ENCODE measurements at places on chromosomes 2 and 18.

DNA sequence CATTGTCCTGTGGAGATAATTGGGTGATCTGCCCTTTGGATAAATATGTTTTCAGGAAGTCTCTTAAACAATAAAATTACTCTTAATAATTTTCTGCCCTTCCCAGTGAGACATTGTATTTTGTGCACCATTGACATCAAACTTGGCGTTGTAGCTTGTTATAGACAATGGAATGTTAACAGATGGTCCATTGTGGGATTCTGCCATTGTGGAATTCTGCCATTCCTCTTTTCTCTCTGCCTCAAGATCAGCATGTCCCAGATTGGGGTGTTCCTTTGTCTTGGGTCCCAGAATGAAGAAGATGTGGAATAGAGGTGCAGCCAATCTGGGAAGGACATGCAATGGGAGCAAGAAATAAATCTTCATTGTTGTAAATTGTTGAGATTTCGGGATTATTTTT is 15.1 kb upstream of the LDAH start:
- DNase-seq = no peak

DNA sequence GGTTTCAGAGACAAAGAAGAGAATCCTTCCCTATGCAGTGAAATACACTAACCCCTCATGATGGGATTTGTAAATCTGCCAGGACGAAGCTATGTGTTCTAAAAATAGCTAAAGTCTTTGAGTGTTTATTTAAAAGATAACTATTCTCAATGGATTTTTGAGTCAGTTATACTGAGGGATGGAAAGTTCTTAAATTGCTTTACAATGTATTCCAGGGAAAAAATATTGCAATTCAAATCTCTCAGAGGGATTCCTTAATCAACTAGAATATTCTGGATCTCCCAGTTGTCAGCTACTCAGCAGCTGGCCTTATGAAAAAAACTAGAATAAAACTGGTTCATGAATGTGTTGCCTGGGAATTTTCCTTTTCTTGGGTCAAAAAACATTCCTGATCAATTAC is 312.4 kb downstream of the PLCL1 start:
- no peak for DNase-seq

- DNase-seq = no peak
These were observed 327.9 kb downstream of the LPIN1 start for GRCh38 chr2:12074126-12074844.

DNA sequence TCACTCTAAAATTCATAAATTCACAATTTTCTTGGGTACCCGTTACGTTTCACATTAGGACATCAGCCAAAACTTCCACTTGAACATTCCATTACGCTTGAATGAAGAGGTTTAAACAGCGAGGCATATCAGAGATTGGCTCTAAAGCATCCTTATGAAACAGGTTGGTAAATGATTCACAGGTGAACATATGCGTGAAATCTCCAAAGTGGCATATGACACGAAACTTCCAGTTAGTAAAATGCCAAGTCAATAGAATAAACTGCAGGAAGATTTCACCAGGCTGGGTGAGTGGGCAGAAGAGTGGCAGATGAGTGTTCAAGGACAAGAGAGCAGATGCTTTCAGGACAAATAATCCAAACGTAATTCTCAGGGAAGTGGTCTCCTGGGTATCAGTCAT is 33.9 kb upstream of the GLS start:
- no peak for DNase-seq

DNA sequence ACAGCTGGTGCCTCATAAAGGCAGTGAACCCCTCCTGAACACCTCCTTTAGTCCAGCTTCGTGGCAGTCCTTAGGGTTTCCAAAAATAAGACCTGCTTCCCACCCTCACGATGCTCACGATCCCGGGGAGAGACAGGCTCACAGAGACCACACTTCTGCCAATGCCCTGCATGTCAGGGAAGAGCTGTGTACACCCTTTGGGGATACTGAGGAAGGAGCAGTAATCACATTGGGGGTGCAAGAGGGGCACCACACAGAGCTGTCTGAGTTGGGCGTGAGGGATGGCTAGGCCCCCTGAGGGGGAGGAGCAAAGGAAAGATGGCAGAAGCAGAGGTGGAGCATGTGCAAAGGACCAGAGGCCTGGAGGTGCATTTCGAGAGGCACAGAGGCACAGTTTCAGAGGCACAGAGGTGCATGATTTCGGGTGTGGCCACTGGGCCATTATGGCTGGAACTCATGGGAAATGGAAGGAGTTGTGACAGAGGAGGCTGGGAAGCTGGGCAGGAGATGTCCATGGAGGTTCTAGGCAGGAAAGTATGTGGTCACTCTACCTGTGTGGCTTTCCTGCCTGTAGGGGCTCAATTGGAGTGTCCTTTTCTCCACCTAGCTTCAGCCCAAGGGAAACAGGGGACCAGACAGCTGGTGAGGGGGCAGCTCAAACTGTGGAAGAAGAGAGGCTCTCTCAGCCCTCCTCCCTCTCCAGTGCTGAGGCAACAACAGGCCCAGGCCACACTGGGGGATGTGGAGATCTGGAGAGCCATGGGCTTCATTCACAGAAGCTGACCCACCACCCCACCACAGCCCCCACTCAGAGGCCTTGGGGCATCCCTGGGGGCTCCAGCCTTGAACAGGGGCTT is 115.9 kb downstream of the CAPN13 start:
- DNase-seq = peak; percentile 81

DNA sequence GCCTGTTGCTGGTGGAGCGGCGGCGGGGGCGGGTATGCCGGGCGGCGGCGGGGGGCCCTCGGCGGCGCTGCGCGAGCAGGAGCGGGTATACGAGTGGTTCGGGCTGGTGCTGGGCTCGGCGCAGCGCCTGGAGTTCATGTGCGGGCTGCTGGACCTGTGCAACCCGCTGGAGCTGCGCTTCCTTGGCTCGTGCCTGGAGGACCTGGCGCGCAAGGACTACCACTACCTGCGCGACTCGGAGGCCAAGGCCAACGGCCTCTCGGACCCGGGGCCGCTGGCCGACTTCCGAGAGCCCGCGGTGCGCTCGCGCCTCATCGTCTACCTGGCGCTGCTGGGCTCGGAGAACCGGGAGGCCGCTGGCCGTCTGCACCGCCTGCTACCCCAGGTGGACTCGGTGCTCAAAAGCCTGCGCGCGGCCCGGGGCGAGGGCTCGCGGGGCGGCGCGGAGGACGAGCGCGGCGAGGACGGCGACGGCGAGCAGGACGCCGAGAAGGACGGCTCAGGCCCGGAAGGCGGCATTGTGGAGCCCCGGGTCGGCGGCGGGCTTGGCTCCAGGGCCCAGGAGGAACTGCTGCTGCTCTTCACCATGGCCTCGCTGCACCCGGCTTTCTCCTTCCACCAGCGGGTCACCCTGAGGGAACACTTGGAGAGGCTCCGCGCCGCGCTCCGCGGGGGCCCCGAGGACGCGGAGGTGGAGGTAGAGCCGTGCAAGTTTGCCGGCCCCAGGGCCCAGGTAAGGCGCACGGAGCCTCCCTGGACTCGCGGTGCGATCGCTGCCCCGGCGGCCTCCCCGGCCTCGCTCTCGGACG is 1.0 kb downstream of the ZCCHC2 start:
- DNase-seq = peak; percentile 84

DNA sequence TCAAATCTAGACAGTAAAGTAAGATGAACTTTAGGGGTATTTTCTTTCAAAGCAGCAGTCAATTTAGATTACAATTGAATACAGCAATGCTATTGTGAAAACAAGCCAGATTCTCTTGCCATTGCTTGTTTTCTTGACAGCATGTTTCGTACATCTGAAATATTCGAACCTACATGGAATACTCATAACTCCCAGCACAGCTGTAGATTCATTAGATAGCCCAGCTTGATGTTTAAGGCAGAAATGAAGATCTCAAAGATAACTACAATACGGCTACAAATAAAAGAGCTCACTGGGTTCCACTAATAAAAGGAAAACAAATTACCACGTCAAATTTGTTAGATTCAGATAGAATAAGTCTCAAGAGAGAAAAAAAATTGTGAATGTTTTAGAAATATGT is 208.8 kb downstream of the WDPCP start:
- DNase-seq = no peak

- DNase-seq = no peak
These were observed 28.4 kb downstream of the CPS1 start for GRCh38 chr2:210584834-210585233.

DNA sequence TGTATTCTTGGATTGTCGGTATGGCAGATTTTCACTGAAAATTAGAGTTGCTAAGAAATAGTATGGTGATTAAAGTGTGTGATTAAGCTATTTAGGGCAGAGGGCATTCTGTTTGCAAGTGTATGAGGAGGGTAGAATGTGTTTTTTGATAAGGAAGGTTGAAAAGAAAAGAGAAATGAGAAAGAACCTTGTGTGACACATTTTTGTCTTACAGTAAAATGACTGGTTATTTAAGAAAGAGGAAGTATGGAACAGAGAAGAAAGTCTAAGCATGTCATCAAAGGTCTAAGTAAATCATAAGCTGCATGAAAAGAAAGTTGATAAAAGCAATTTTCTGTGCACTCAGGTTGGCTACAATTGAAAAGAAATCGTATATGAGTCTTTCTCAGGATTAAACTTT is 5.2 kb upstream of the RSAD2 start:
- DNase-seq = no peak

DNA sequence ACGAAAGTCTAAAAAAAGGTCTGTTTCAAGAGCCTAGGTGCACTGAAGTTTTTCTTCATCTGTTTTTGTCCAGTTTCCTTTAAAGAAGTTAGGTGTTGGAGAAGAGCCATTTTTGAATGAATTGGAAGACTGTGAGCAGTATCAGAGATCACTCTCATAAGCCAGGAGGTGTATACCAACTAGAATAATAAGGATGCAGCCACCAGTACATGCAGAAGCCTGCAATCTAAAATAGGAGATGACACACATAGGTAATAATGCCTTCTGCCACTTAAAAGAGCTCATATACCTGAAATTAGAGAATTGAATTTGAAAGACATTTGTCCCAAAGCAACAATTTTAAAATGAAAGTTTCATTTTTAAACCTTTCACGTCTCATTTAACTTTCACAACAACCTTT is 81.7 kb downstream of the RBMS1 start:
- DNase-seq = no peak

DNA sequence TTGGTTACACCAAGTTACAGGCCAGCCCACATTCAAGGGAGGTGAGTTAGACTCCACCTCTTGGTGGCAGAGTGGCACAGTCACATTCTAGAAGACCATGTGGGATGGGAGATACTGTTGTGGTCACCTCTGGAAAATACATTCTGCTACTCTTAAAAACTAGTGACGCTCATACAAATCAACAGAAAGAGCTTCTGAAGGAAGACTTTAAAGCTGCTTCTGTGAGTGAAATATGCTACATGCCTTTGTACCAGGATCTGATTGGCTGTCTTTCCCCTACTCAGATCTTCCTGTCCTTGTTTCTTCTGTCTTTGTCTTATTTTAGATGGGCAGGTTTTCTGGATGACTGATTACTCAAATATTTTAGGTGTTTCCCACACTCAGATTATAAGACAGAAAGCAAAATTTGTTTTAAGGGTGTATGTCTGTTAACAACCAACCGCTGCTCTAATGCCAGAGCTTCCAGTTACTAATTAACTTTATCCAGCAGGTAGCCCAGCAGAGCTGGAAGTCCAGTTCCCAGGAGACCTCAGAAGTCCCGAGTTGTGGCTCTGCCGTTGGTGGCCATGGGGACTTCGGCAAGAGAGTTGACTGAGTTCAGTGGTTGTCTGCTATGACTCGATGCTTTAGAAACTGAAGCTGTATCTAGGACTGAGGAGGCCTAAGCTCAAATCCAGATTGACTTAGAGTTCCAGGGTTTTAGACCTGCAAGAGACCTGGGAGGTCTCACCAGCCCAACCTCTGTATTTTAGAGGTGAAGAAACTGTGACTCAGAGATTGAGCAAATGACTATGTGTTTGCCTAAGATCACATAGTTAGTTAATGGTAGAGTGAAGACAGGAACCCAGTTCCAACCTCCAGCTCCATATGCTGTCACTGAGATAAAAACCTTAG is 7.4 kb downstream of the IL1R2 start:
- no peak for DNase-seq

DNA sequence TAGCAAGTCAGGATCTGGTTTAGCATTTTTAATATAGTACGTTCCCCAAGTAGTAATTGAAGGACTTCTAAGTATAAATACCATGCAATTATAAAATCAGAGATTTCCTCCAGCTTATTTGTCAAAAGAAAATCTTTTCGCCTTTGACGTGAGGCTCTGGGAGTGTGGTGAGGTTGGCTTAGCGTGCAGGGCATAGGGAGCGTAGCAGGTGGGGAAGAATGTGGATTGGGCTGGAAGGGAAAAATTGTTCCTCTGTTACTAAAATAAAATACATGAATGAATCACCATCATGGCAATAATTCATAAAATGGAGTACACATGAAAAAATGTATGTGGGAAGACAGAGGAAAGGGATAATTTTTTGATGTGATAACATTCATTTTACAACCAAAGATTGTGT is 5.4 kb upstream of the IL1RL2 start:
- DNase-seq = no peak

- no peak for DNase-seq
These were observed 4.6 kb downstream of the EN1 start for GRCh38 chr2:118842661-118843482.

- DNase-seq = no peak
These were observed 407.8 kb upstream of the CDH2 start for GRCh38 chr18:28584731-28585130.

GRCh38 chr18:63317556-63317946 is 2.0 kb downstream of the BCL2 start:
- DNase-seq = no peak

- no peak for DNase-seq
These were observed 99.7 kb downstream of the EIPR1 start for GRCh38 chr2:3277748-3278520.

- DNase-seq = peak; percentile 73
These were observed 563.1 kb upstream of the PIK3C3 start for GRCh38 chr18:41391616-41392595.

DNA sequence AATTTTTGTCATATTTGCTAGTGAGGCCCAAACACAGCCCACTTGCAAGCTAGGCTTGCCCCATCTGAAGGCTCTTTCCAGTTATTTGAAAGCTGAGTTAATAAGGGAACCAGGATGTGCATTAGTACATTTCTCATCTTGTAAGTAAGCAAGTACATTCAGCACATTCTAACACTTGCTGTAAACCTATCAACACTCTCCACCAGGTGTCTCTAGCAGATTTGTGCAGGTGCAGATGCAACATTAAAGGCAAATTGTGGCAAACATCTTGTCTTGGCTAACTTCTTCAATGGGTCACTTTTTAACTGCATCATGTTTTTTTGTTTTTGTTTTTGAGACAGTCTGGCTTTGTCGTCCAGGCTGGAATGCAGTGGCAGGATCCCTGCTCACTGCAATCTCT is 25.3 kb upstream of the MFSD6 start:
- no peak for DNase-seq

GRCh38 chr2:20487030-20487391 is 40.1 kb downstream of the RHOB start:
- DNase-seq = no peak

DNA sequence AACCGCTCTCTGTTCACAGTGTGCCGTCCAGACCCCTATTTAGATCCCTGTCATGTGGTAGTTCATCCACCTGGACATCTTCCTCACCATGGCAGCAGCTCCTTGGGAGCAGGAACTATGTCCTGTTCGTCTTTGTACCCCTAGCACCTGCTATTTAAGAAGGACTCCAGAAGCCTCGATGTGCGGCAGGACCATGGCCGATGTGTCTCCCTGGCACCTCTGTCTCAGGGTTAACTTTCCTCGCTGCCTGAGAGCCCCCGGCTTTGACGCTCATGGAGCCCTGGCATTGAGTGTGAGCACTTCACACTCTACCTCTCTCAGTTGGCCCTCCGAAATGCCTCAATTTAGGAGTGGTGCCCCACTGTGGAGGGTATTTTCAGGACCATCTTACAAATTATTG is 152.0 kb downstream of the FAM210A start:
- no peak for DNase-seq

- no peak for DNase-seq
These were observed 141.1 kb upstream of the ALPP start for GRCh38 chr2:232237464-232237863.

GRCh38 chr2:218867900-218868299 is 8.3 kb downstream of the WNT6 start:
- DNase-seq = no peak

Measured in posterior cingulate gyrus (tissue), 11 donors.